Caudate nucleus (tissue), 63 donors: ENCODE measurements at places on chromosomes 12 and 14.

GRCh38 chr12:47615711-47616110, 90.1 kb downstream of the RPAP3 start:
- no peak for DNase-seq

GRCh38 chr12:110269622-110270124, 11.4 kb upstream of the ATP2A2 start:
- DNase-seq, result no peak

- DNase-seq, result no peak
Observed at GRCh38 chr12:120138366-120138765, 21.8 kb upstream of the RAB35 start.

GRCh38 chr14:73740618-73741326, 26.6 kb upstream of the PNMA1 start:
- DNase-seq, result no peak

DNA sequence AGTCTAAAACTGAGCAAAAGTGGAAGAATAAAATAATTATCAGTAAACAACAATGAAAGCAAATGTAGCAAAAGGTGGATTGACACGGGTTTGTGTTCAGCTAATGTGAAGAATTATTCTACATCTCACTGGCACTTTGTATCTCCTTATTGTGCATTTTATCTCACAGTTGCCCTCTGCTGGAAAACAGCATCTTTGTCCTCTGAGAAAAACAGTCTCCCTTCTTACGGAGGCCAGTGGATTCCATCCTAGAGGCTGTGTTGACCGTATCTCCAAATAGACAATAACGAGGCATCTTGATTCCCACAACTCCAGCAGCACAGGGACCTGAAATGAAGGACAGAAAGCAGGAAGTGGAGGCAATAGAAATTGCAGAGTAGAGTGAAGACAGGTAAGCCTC, 51.3 kb upstream of the PLBD1 start:
- DNase-seq, result no peak

GRCh38 chr12:18851271-18851670, 113.4 kb downstream of the CAPZA3 start:
- no peak for DNase-seq

- peak; percentile 72 for DNase-seq
Observed at GRCh38 chr12:1634590-1635191, 5.7 kb downstream of the WNT5B start.

GRCh38 chr12:3150931-3151835, 74.0 kb downstream of the TSPAN9 start:
- DNase-seq, result no peak

DNA sequence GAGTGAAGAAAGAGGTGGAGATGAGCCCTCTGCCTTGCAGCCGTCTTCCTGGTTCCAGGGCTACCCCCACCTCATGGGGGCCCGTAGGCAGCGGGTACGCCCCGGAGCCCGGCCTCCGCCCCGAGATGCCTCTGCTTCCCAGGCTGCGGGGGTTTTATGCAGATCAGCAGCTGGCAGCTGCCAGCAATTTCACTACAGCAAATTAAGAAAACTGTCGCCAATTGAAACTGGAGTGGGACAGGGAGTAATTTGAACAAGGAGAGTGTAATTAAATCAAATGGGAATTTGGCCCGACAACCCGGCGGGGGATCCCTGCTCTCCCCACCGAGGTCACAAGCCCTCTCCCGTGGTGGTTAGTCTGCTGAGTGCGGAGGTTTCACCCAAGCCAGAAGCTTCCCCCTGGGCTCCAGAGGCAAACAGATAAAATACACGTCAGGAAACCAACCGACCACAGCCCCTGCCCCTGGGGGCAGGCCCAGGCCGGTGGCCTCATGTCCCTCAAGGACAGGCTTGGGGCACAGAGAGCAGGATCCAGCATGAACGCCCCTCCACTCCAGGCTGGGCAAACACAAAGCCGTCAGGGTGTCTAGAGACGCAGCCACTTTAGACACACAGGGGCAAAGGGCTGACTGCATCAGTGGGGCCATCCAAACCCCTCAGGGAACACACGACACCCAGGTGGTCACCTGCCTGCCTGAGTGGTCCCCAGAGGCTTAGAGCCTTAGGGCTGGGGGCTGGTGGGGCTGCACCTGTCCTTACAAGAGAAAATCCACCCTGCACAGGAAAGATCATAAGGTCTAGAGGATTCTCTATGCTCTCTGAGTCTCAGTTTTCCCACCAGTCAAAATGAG, 53.8 kb downstream of the TESC start:
- no peak for DNase-seq

- DNase-seq, result no peak
Observed at GRCh38 chr12:50525422-50525821, 20.6 kb downstream of the DIP2B start.

GRCh38 chr14:99986396-99986795, 78.8 kb upstream of the EVL start:
- no peak for DNase-seq

GRCh38 chr14:100199240-100199860, 39.6 kb upstream of the YY1 start:
- DNase-seq, result no peak

- no peak for DNase-seq
Observed at GRCh38 chr14:73476451-73476931, 14.2 kb upstream of the RIOX1 start.

DNA sequence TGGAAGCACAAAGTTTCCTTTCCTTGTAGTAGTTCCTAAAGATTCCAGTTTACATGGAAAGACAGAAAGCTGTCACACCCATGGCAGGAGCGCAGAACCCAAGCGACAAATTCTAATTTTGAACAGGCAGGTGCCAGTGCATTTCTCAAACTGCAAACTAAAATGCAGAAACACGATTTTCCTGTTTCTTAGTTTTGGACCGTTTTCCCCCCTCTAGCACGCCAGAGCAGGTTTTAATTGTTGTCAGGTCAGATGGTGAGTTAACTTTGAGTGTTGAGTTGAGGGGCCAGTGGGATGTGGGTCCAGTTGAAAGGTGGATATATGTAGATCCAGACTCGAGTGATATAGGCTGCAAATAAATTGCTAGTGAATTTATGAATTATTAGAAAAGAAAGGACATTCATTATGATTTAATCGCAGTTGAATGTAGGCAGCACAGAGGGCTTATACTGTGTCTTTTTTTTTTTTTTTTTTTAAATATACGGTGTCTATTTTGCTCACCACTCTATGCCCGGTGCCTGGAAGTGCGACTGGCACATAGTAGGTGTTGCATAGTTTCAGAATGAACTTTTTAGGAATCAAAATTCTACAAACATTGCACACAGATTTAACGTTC, 909 bp upstream of the ETFBKMT start:
- DNase-seq, result no peak
